ENCODE measurements at places on chromosomes 5 and 9. TPM values are rescaled to one million over a fixed set of nuclear protein-coding genes. Genes with fewer than 3 reads are reported as not detected.

GRCh38 chr5:138648841-138649240, 73.6 kb upstream of the HSPA9 start:
- no peaks in the 10 kb centered on the region for H3K36me3 ChIP-seq
- H3K4me3 ChIP-seq = no peak overlapping the region
- H3K27me3 ChIP-seq = no peaks in the 10 kb centered on the region
- no peak for DNase-seq
- no peaks in the 10 kb centered on the region for H3K4me1 ChIP-seq

DNA sequence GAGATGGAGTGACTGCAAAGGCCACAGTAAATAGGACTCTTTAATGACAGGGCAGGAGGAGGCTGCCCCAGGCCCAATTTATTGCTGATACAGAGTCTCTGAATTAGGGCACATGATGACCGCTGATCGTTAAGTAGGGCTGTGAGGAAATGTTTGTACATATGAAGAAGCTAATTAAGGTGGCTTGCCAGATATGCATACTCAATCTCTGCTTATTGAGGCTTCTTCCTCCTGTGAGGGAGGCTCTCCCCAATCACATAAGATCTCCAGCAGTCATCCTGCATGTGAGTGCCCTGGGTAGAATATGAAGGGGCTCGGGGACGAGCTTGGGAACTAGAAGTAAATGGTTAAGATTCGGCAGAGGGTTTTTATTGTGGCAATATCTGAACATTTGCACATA, 8.2 kb upstream of the CD180 start:
- no peak overlapping the region for H3K4me3 ChIP-seq
- H3K27ac ChIP-seq = peak overlapping the region; percentile 30
- H3K4me1 ChIP-seq = peaks cover 14% of the 10 kb centered on the region
- no peaks in the 10 kb centered on the region for H3K27me3 ChIP-seq

HRCT1 gene
- total RNA-seq = 16.0 TPM

SMIM15 gene
- total RNA-seq = 31.8 TPM

SMIM33 gene
- not detected for total RNA-seq

BHMT2 gene
- total RNA-seq = 19.3 TPM

SSNA1 gene
- total RNA-seq = 82.7 TPM

DNA sequence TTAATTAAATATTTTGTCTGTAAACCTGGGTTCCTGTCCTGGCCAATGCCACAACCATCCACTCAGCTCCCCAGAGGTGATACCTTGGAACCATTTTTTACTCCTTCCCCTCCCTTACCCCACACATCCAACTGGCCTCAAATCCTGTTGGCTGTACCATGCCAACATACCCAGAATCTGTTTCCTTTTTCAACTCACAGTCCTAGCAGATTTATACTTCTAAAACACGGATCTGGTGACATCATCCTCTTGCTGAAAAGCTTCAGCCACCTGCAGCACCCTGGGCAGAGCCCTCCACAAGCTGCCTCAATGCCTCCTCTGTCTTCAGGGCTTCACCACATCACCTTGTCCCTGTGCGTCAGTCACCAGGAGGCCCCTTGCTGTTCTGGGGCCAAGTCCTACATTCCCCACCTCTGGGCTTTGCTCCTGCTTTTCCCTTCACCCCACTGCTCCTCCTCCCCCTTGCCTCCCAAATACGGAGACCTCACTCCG, 14.9 kb downstream of the SEMA6A start:
- H3K4me3 ChIP-seq = no peak overlapping the region
- no peak overlapping the region for H3K27ac ChIP-seq
- H3K4me1 ChIP-seq = no peaks in the 10 kb centered on the region
- DNase-seq = no peak

GRCh38 chr9:93061260-93061751, 2.8 kb downstream of the SUSD3 start:
- no peak overlapping the region for H3K4me3 ChIP-seq
- peaks cover 5% of the 10 kb centered on the region for H3K4me1 ChIP-seq
- DNase-seq = no peak
- H3K27me3 ChIP-seq = no peaks in the 10 kb centered on the region
- no peak overlapping the region for H3K27ac ChIP-seq
- no peaks in the 10 kb centered on the region for H3K36me3 ChIP-seq

DAPK1 gene
- total RNA-seq = 42.6 TPM

SPATA31D4 gene
- total RNA-seq = not detected

- no peak for DNase-seq
- H3K4me3 ChIP-seq = no peak overlapping the region
- no peaks in the 10 kb centered on the region for H3K27me3 ChIP-seq
- H3K4me1 ChIP-seq = no peaks in the 10 kb centered on the region
- H3K27ac ChIP-seq = no peak overlapping the region
Measured at GRCh38 chr5:76104027-76104426, 20.8 kb downstream of the SV2C start.

DNA sequence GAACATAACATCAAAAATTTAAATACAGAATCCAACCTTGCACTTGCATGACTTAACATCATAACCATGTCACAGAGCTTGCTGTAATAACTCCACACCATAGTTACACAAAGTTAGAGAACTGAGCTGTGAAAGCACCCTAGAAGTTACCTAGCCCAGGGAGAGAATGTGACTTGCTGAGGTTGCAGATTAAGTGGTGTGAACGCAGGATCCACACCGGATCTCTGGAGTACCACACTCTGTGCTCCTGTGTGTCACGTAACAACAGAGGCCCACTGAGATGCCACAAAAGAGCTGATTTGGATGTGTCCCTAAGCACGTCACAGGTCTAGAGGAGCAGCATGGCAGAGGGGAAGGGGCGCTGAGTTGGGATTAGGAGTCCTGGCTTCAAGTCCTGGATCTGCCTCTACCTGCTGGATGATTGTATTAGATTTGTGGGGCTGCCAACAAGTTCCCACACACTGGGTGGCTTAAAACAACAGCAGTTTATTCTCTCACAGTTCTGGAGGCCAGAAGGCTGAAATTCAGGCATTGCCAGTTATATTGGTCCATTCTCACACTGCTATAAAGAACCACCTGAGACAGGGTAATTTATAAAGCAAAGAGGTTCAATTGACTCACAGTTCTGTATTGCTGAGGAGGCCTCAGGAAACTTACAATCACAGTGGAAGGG, 213.3 kb upstream of the TBC1D2 start:
- no peaks in the 10 kb centered on the region for H3K4me1 ChIP-seq
- H3K36me3 ChIP-seq = no peaks in the 10 kb centered on the region
- DNase-seq = no peak
- H3K4me3 ChIP-seq = no peak overlapping the region

GRCh38 chr9:95218773-95219172, 98.7 kb downstream of the FANCC start:
- H3K27me3 ChIP-seq = no peaks in the 10 kb centered on the region
- no peaks in the 10 kb centered on the region for H3K36me3 ChIP-seq
- no peak for DNase-seq
- no peak overlapping the region for H3K4me3 ChIP-seq
- no peak overlapping the region for H3K27ac ChIP-seq
- no peaks in the 10 kb centered on the region for H3K4me1 ChIP-seq

CDHR2 gene
- 2.3 TPM for total RNA-seq

- H3K27me3 ChIP-seq = no peaks in the 10 kb centered on the region
- H3K36me3 ChIP-seq = no peaks in the 10 kb centered on the region
- H3K4me1 ChIP-seq = no peaks in the 10 kb centered on the region
Measured at GRCh38 chr9:13990331-13990730, 323.6 kb downstream of the NFIB start.

- no peak for DNase-seq
- H3K4me1 ChIP-seq = no peaks in the 10 kb centered on the region
- H3K27me3 ChIP-seq = no peaks in the 10 kb centered on the region
- H3K36me3 ChIP-seq = no peaks in the 10 kb centered on the region
- H3K27ac ChIP-seq = no peak overlapping the region
Measured at GRCh38 chr5:38608874-38609273, 52.4 kb upstream of the LIFR start.

GRCh38 chr5:136853971-136854370, 488.6 kb upstream of the TRPC7 start:
- no peaks in the 10 kb centered on the region for H3K27me3 ChIP-seq
- no peaks in the 10 kb centered on the region for H3K4me1 ChIP-seq
- no peaks in the 10 kb centered on the region for H3K36me3 ChIP-seq
- H3K4me3 ChIP-seq = no peak overlapping the region
- H3K27ac ChIP-seq = no peak overlapping the region

- peaks cover 20% of the 10 kb centered on the region for H3K27me3 ChIP-seq
- H3K27ac ChIP-seq = no peak overlapping the region
- DNase-seq = no peak
- no peaks in the 10 kb centered on the region for H3K36me3 ChIP-seq
- H3K4me3 ChIP-seq = no peak overlapping the region
Measured at GRCh38 chr9:135579356-135579755, 17.8 kb downstream of the PAEP start.

DNA sequence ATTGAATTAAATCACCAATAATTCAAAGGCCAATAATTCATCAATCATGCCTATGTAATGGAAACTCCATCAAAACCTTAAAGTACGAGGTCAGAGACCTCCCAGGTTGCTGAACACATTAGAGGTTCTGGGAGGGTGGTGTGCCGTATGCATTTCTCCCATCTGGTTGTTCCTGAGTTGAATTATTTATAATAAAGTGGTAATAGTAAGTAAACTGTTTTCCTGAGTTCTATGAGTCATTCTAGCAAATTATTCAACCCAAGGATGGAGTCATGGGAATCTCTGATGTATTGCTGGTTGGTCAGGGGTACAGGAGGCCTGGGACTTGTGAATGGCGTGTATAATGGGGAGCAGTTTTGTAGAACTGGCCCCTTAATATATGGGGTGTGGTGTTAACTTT, 191.7 kb downstream of the CARTPT start:
- no peaks in the 10 kb centered on the region for H3K36me3 ChIP-seq
- no peak for DNase-seq
- H3K4me3 ChIP-seq = no peak overlapping the region
- H3K4me1 ChIP-seq = no peaks in the 10 kb centered on the region
- H3K27me3 ChIP-seq = no peaks in the 10 kb centered on the region

GRCh38 chr9:88658311-88658822, 123.4 kb downstream of the NXNL2 start:
- no peaks in the 10 kb centered on the region for H3K27me3 ChIP-seq
- no peak overlapping the region for H3K27ac ChIP-seq
- H3K4me1 ChIP-seq = no peaks in the 10 kb centered on the region
- no peak overlapping the region for H3K4me3 ChIP-seq

DNA sequence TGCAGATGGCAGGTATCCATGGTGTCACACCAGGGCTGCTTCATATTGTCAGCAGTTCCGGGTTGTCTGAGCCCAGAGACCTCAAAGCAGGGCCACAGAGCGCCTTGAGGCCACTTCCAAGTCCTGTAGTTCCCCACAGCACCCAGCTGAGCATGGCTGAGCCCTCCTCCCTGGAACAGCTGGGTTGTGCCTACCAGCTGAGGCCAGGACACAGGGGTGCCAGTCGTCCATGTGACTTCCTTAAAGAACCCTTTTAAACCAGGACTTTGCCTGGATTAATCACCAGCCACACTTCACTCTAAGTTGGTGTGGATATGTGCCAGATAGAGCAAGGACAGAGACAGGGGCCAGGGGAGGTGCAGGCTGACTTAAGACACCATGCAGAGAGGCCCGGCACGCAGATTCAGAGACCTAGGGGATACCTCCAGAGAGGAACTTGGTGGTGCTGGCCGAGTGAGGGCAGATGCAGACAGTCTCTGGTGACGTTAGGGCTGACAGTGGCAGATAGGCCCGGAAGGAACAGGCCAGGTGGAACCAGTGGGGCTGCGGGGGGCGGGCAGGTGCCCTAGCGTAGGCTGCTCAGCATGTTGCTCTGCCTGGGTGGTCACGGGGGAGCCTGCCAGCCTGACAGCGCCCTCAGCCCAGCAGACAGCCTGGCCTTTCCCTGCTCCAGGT, 142.7 kb downstream of the CACNA1B start:
- H3K27me3 ChIP-seq = no peaks in the 10 kb centered on the region
- H3K4me1 ChIP-seq = peaks cover 4% of the 10 kb centered on the region
- no peak overlapping the region for H3K4me3 ChIP-seq
- no peak overlapping the region for H3K27ac ChIP-seq
- no peaks in the 10 kb centered on the region for H3K36me3 ChIP-seq

DNA sequence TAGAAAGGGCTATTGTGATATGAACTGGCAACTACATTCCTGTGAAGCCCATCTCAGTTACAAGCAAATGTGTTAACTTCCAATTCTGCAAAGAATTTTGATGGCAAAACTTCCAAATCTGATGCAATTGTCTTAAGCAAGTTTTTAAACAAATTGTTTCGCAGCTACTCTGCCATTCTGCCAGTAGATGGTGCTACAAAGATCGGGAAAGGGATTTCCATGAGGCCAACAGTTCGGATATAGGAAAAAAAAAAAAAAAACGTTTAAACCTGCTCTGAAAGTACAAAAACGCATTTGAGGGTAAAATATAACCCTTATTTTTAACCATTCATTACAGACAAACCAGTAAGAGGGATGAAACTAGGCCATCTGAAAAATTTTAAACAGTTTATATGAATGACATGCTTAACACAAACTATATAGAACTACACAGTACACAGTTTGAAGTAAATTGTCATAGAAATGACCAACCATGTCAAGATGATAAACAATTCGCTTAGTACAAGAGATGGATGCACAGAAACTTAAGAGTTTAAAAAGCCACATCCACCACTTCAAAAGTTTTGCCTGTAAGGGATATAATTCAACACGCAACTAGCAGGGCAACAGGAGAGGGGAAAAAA, 2.2 kb downstream of the HNRNPA0 start:
- no peak for DNase-seq
- H3K4me1 ChIP-seq = no peaks in the 10 kb centered on the region
- peak overlapping the region; percentile 3 for H3K27ac ChIP-seq
- H3K27me3 ChIP-seq = no peaks in the 10 kb centered on the region

GRCh38 chr9:89605465-89606048, 745 bp downstream of the GADD45G start:
- peak overlapping the region; percentile 71 for H3K4me3 ChIP-seq
- H3K36me3 ChIP-seq = no peaks in the 10 kb centered on the region
- no peaks in the 10 kb centered on the region for H3K27me3 ChIP-seq
- DNase-seq = peak; percentile 64

DNA sequence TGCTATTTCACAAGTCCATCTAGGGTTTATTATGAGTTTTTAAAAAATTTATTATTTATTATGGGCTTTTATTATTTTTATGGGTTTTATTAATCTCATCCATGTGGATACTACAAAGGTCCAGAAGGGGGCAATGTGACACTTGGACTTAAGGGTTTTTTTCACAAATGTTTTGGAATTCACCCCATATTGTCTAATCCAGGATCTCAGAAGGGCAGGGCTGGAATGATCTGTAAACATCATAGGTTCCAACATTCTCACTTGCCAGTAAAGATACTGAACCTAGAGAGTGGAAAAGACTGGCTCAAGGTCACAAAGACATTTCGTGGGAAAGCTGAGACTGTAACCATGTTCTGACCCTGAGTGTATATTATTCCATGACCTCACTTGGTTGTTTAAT, 35.6 kb downstream of the NIM1K start:
- no peak overlapping the region for H3K27ac ChIP-seq
- H3K4me1 ChIP-seq = no peaks in the 10 kb centered on the region
- DNase-seq = no peak
- H3K27me3 ChIP-seq = no peaks in the 10 kb centered on the region
- H3K36me3 ChIP-seq = no peaks in the 10 kb centered on the region

DNA sequence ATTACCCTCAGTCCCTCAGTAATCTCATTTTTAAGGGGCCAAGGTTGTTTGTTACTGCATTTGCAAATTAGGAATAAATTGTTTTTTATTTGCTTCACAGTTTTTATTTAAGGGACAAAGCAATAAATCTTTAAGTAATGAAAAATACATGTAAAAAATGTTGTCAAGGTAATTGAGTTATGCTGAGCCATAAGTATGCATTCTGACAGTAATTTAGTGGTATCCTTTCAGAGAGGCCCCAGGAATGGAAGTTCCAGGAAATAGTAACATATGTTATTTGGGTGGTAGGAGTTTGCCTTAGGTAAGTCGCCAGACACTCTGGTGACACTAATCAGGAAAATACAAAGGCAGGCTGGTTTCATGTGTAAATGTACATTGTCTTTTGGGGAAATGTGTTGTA, 1787.9 kb upstream of the WWC1 start:
- H3K27me3 ChIP-seq = no peaks in the 10 kb centered on the region
- no peak overlapping the region for H3K4me3 ChIP-seq
- H3K36me3 ChIP-seq = no peaks in the 10 kb centered on the region
- H3K27ac ChIP-seq = no peak overlapping the region
